Midbrain (tissue), 1 donor: ENCODE measurements at places on chromosomes 4 and X.

DNA sequence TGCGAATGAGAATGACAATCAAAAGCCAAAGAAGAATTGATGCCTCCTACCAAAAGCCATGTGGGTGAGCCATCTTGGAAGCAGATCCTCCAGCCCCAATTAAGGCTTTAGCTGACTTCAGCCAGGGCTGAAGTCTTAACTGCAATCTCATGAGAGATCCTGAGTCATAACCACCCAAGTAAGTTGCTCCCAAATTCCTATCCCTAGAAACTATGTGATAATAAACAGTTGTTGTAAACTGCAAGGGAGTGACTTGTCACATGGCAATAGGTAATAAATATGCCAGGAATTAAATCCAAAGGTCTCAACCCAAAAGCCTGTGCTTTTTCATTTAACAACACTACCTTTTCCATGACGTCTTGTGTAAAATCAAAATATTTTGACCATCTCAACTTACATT lies 154.2 kb upstream of the TBL1X start:
- DNase-seq, result no peak

GRCh38 chr4:26426892-26427291 lies 63.4 kb downstream of the CCKAR start:
- no peak for DNase-seq

- no peak for DNase-seq
Measured at GRCh38 chr4:31261632-31262031, 541.5 kb downstream of the PCDH7 start.

DNA sequence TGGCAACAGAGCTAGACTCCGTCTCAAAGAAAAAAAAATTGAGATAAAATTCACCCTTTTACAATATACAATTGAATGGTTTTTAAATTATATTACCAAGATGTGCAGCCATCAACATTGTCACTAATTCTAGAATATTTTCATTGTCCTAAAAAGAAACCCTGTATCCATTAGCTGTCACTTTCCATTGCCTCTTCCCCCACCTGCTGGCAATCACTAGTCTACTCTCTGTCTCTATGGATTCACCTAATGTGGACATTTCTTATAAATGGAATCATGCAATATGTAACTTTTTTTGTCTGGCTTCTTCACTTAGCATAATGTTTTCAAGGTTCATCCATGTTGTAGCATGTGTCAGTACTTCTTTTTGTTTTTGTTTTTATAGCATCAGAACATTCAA lies 20.8 kb downstream of the ABHD18 start:
- DNase-seq, result no peak

- no peak for DNase-seq
Measured at GRCh38 chr4:7105276-7105675, 37.4 kb upstream of the GRPEL1 start.

DNA sequence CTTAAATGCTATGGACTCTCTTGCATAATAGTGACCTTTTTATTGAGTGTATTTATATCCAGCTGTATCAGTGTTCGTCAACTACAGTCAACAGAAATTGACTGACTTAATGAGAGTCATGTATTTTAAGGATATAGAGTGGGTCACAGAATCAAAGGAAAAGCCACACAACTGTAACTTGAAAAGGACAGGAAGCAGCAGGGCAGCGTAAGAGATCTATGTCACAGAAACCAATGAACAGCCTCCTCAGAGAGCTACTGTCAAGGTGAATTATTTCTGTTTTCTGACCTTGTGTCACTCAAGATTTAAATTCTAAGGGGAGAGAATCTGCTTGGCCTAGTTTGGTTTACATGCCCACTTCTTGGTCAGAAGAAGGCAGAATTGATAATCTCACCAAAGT lies 94.1 kb upstream of the FRAS1 start:
- DNase-seq, result no peak

DNA sequence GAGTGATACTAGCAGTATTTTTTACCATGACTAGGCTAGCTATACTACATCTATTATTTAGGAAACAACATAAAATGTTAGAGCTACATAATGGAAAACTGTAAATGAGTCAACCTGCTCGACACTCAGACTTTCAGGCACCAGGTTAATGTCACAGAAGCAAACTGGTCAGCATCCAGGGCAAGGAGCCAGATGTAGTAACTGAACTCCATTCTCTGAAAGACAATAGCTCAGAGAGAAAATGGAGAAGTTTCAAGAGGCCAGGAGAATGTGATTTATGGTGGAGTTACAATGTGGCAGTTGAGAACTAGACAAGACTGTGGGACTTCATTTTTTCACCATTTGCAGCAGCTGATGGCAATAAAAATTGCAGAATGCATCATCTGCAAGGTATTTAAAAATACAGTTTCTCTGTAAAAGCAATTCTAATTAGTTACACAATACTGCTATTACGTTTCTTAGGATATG lies 342.7 kb upstream of the PABPC4L start:
- DNase-seq, result no peak

GRCh38 chrX:112738347-112739033 lies 58.8 kb upstream of the LHFPL1 start:
- DNase-seq, result no peak

- DNase-seq, result no peak
Measured at GRCh38 chr4:118390121-118390520, 37.3 kb upstream of the PRSS12 start.

- no peak for DNase-seq
Measured at GRCh38 chr4:123423819-123424218, 27.2 kb downstream of the SPRY1 start.

DNA sequence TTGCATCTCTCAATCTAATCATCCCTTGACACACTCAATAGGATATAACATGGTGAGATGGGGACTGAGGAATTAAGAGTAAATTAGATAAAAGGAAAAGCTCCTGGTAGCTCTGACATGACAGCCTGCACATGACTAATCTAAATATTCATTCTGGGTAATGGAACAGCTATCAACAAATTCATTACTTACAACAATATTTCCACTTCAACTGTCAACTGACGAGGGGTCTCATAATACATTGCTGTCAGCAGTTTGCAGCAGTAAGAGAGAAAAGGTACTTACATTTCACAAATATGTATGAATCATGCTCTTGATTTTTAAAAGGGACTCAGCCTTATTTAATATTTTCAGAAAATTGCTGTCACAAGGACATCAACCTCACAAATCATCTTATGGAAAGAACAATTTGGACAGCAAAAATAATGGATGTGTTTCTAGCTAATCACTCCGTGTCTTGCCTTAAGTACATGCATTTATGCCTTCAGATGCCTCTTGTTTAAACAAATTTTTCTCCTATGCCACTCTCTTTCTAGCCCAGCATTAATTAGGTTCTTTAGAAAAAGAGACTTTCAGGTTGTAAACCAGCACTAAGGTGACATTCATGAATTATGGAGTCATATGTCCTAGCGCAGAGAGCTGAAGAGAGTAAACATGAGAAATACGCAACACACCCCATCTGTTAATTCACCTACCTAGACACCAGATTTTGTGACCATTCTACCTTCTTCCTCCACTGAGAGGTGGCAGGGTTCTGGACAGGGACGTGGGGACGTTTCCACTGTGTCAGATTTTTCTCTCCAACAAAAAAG lies 99.6 kb upstream of the TMEM150C start:
- DNase-seq, result no peak

- DNase-seq, result no peak
Measured at GRCh38 chr4:152997771-152998487, 61.8 kb downstream of the FHDC1 start.

- DNase-seq, result no peak
Measured at GRCh38 chrX:8049827-8050226, 121.2 kb downstream of the VCX2 start.

DNA sequence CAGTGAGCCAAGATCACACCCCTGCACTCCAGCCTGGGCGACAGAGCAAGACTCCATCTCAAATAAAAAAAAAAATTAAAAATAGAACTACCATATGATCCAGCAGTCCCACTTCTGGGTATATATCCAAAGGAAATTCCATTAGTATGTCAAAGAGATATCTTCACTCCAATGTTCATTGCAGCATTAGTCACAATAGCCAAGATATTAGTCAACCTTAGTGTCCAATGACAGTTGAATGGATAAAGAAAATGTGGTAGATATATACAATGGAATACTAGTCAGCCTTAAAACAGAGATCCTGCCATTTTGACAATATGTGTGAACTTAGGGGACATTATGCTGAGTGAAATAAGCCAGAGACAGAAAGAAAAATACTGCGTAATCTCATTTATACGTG lies 49.4 kb downstream of the C4orf46 start:
- DNase-seq, result no peak

DNA sequence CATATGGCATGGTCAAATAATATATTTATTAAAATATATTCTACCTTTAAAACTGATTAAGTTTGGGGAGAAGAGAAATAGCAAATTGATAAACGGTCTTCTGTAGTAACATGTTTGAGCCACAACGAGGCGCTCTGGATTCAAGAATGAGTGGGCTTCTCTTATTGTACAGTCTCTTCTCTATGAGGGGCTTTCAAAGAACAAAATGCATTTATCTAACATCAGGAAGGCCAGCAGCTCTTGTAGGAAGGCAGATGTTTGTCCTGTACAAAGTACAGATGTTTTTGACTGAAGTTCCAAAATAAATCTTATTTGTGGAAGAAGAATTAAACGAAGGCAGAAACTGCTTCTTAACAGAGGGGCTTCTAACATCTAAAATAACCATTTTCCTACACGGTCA lies 153.6 kb downstream of the RASL11B start:
- no peak for DNase-seq

- DNase-seq, result no peak
Measured at GRCh38 chr4:11919316-11919715, 490.6 kb upstream of the HS3ST1 start.

GRCh38 chrX:41596596-41596995 lies 92.2 kb upstream of the GPR34 start:
- DNase-seq, result no peak

GRCh38 chr4:103786014-103786413 lies 66.2 kb upstream of the TACR3 start:
- peak; percentile 24 for DNase-seq

- DNase-seq, result no peak
Measured at GRCh38 chr4:101217353-101218031, 129.8 kb downstream of the PPP3CA start.

DNA sequence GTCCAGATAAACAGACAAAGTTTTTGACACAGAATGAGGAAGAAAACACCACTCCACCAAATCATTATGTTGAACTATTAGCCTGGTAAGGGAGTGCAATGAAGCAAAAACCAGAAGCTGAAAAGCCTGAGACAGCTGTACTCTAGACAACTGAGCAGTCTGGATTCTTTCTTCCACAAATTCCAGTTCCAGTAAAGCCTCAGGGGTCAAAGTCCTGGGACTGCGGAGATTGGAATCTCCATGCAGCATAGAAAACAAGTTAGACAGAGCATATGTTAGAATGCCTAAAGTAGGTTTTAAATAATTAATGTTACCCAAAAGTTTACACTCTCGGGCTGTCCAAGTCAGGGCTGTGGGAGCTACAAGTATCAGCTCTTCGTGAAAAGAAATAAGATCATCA lies 263.2 kb downstream of the TECRL start:
- no peak for DNase-seq

GRCh38 chr4:113452152-113452551 lies 309.4 kb downstream of the CAMK2D start:
- DNase-seq, result no peak
